ELF-1 (cell line): ENCODE measurements at places on chromosomes 7 and 10.
A peak's percentile ranks its signal among the peaks of the same experiment; 100 is the strongest.

GRCh38 chr10:55141892-55142291, 340.9 kb upstream of the PCDH15 start:
- DNase-seq: no peak

DNA sequence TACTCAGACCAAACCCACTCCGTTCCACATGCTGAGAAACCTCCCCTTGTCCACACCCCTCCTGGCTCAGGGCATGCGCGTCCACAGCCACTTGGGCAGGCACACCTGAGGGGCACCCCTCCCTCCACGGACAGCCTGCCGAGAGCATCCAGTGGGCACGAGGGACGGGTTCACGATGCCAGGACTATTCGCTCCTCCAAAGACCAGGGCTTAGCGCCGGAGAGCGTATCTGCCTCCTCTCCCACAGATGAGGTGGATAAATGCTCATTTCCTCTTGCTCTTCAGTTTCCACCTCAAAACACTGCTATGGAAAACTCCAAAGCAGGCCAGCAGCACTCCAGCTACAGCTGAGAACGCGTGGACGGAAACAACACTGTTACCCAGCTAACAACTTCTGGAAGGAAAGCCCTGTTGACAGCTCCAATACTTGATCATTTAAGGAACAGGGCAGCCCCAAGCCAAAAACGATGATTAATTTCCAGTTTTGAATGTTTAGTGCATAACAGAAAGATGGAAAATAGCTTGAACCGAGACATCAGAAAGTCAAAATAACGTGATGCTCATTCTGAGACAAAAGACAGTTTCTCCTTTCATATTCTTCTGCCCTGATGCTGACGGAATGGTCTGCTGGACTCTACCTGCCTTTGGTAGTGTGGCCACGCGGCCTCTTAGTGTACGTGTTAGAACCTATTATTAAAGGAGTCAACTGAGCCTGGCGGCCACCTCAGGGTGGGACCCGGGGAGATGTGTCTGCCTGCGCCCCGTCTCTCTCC, 204.7 kb downstream of the DNAJB6 start:
- DNase-seq: no peak

GRCh38 chr10:74249865-74250264, 98.8 kb downstream of the ADK start:
- no peak for DNase-seq

DNA sequence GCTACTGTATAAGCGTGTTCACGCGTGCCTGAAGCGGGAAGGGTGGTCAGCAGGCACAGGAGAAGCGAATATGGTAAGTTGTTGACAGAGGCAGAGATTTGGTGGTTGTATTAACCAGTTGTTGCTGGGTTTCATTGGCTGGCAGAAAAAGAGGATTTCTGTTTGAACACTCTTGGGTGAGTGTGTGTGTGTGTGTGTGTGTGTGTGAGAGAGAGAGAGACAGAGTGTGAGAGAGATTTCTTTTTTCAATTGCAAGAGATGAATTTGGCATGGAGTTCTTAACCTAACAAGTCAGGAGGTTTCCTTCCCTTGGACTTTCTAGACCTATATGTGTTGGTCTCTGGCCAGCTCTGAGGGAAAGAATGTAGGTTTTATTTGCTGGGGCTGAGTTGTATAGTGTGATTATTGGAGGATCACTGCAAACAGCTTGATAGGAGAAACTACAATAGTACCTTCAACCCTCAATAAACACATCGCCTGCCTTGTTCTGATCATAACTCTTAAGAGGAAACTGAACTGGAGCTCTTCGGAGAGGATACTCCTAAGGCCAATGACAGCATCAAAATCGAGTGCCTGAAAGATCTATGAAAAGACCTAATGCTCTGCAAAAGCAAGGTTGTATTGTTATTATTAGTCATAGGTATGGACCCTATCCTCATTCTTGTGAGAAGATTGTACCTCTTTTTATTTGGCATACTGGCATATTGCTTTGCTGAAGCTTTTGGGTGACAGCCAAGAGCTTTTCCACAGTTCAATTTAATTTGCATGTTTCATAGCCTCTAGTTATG, 1.2 kb downstream of the MCU start:
- DNase-seq: no peak

GRCh38 chr10:44725404-44725803, 185.7 kb upstream of the TMEM72 start:
- DNase-seq: no peak

DNA sequence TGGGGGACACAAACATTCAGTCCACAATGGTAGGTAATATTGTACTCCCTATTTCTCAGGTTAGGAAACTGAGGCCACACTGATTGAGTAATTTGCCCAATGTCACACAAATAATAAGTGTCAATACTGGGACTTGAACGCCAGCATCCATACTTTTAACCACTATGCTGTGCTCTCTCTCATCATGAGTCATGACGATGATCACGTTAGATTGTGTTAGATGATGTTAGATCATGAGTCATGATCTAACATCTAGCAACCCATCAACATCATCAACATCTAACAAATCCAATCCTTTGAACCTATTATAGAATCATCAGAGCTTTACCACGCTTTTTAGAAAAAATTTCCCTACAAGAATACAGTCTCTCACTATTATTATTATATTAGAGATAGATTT, 28.1 kb upstream of the HERPUD2 start:
- no peak for DNase-seq

- DNase-seq: no peak
These were observed 5.6 kb downstream of the HTRA1 start for GRCh38 chr10:122466951-122467381.

DNA sequence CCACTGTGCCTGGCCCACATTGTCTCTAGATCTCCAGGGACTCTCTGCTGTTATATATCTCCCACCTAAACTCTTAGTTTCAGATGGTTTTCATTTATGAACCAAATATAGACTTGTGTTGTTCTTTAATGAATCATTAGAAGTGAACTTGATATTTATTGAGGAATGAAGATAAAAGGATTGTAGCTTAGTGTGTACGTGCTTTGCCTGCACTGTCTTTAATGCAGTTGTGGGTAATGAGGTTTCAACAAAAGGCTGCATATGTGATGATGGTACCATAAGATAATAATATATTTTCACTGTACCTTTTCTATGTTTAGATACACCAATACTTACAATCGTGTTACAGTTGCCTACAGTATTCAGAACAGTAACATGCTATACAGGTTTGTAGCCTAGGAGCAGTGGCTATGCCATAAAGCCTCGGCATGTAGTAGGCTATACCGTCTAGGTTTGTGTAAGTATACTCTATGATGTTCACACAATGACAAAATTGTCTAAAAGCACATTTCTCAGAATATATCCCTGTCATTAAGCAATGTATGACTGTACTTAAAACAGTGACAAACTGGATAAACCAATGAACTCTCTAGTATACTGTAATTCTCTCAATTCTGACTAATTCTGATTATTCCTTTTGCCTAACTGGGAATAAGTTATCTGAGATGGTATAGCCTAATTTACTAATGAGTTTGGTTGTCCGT, 25.2 kb downstream of the VCL start:
- no peak for DNase-seq

GRCh38 chr10:72250666-72251065, 23.1 kb upstream of the DDIT4 start:
- DNase-seq: peak; percentile 30

- DNase-seq: peak; percentile 79
These were observed 12.3 kb downstream of the CNPY1 start for GRCh38 chr7:155533827-155534690.

- DNase-seq: no peak
These were observed 5.6 kb downstream of the BZW2 start for GRCh38 chr7:16651396-16652239.

DNA sequence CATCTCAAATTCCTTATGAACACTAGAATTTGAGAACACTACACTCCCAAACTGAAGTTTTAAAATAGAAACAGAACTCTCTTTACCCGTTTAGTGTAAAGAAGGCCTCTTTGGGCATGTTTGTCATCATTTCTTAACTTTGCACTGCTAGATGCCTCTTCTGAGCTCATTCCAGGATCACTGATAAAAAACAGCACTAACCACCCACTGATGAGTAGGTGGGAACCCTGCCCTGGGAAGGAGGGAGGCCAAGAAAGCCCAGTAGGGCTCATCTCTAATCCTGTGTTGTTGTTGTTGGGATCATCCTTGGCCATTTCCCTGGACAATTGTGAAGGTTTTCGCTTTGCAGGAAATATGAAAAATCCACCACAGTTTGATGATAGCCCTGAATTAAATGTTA, 68.2 kb downstream of the CUBN start:
- DNase-seq: no peak

- DNase-seq: no peak
These were observed 10.1 kb downstream of the ATXN7L1 start for GRCh38 chr7:105866102-105866801.

GRCh38 chr7:138374119-138374693, 85.9 kb upstream of the TRIM24 start:
- DNase-seq: peak; percentile 32

DNA sequence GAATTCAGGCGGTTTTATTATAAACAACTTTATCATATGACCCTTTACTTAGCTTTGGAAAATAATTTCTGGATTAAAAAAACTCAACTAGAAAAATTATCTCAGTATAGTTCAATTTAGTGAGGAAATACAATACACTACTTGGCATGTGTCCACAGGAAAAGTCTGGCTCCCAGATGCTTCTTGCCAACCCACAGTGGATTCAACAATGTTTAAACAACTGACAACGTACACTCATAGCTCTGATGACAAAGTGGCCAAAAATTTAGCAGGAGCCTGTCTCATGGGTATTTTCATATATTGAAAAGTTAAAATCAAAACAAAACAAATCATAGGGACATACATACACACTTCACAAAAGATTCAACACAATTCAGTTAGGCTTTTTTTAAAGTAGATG, 158.8 kb downstream of the SKAP2 start:
- DNase-seq: no peak

DNA sequence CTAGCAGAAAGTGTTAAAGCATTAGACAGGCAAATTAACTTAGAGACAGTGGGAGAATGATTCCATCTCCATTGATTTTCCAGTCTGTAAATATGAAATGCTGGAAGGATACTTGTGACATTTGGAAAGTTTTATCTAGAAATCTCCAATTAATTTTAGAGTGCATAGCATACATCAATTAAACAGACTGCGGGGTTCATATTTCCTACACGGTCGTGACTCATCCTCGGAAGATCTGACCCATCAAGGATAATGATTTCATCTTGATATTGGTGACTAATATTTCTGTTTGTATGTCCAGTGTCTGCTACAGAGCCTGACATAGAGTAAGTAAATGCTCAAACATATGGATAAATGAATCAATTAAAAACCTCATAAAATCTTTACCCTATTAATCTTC, 474.9 kb downstream of the KCNMA1 start:
- no peak for DNase-seq

DNA sequence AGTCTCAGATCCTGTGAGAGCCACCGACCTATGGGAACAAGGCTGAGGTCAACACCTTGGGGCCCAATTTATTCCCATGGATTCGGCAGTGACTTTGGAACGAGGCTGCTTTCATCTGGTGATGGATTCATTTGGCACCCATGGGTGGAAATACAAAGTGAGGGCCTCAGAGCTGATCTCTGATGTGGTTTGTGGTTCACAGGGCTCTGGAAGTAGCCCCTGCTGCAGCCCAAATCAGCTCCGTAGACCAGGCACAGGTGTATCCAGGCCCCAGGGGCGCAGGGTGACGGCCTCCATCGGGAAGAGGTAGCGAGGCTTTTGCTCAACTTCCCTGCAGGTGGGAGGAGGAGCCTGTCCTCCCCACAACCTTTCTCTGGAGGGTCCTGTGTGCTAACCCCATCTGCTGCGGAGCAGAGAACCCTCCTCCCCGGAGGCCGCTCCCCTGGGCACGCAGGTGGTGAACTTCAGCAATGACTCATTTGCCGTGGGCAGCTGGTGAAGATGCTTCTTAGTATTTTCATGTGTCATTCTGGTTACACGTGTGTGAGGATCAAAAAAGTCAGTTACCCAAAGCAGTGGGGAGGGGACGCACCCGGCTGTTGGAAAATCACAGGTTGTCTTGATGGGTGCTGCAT, 7.5 kb upstream of the JAKMIP3 start:
- DNase-seq: no peak

GRCh38 chr10:3714967-3715366, 70.0 kb downstream of the KLF6 start:
- DNase-seq: no peak

- no peak for DNase-seq
These were observed 24.7 kb upstream of the TSPAN13 start for GRCh38 chr7:16728811-16729210.

GRCh38 chr7:70017357-70017756, 419.1 kb downstream of the AUTS2 start:
- no peak for DNase-seq

DNA sequence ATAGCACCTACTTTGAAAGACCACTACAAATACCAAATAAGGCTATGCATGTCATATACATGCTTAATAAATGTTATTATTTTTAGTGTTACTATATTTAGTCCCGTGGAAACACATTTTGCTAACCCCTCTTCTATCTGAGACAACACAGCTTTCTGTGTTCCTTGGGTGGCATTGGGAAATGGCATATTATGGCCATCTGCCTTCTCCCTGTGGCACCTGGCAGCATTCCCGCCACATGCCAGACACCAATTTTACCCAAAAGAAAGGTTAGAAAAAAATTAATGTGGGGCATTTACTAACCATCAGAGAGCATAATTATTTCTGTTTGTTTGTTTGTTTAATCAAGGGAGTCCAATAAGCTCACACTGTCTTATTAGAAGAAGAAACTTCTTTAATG, 168.6 kb upstream of the ETV1 start:
- no peak for DNase-seq

DNA sequence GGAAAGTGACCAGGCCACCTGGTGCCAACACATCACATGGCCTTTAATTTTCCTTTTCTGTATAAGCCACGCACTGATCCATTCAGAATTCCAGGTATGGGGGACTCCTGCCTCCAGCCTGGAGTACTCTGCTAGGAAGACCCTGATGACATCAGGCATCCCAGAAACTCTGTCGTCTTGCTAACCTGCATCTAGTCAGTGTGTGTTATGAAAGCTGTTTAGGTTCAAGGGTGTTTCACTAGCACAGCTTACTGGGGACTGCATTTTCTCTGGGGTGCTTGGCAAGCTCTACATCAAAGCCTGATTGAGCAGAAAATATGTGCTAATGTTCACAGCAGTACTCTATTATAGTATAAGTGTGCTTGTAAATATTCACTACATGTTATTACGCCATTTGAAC, 100.6 kb upstream of the MGMT start:
- DNase-seq: no peak

GRCh38 chr10:124493214-124493882, 31.7 kb downstream of the LHPP start:
- DNase-seq: no peak

- DNase-seq: no peak
These were observed 167.1 kb upstream of the SMIM30 start for GRCh38 chr7:113285411-113285810.

- no peak for DNase-seq
These were observed 152.1 kb upstream of the LYZL2 start for GRCh38 chr10:30781670-30782121.
